GM12878 (cell line): ENCODE measurements at places on chromosomes 7 and 10. TPM values are rescaled to one million over a fixed set of nuclear protein-coding genes. Genes with fewer than 3 reads are reported as not detected.

ANKRD30A gene
- 1.6 and 3.4 TPM in 2 replicates for polyA plus RNA-seq

VWDE gene
- polyA plus RNA-seq = 1.5 and 1.7 TPM in 2 replicates

DNA sequence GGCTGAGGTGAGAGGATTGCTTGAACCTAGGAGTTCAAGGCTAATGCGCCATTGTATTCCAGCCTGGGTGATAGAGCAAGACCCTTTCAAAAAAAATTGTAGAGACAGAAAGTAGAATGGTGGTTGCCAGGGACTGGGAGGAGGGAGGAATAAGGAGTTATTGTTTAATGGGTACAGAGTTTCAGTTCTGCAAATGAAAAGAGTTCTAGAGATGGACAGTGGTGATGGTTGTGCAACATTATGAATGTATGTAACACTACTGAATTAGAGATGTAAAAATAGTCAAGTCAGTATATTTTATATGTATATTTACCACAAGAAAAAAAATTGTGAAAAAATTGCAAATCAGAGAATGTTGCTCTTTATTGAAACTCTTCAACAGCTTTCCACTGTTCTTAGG, 266.5 kb upstream of the NPY start:
- no peak for DNase-seq

- DNase-seq = no peak
These were observed 161.2 kb upstream of the FAM3C start for GRCh38 chr7:121557034-121557892.

- no peak for DNase-seq
These were observed 51.5 kb upstream of the OSBPL3 start for GRCh38 chr7:25031432-25031831.
